ENCODE measurements at places on chromosomes 11 and 22.

- no peak for DNase-seq
Observed at GRCh38 chr11:117638911-117639543, 158.0 kb downstream of the DSCAML1 start.

- DNase-seq, result no peak
Observed at GRCh38 chr11:10655943-10656576, 37.5 kb downstream of the IRAG1 start.

DNA sequence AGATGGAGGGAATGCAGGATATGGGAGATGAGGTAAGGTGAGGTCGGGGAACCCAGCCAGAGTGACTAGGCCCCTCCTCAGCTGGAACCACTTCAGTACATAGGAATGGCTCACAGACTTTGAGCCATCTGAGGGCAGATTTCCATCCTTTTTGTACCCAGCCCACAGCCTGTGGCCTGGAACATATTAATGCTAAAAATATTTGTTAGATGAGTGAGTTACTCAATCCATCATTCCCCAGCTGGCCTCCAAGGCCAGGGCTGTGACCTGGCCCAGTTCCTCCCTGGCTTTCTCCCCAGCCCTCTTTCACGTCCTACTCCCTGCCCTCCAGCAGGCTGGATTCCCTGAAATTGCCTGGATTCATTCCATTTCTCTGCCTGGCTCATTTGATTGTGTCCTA is 57.2 kb upstream of the PRDM11 start:
- no peak for DNase-seq

GRCh38 chr11:72848846-72849466 is 34.7 kb downstream of the ATG16L2 start:
- no peak for DNase-seq

DNA sequence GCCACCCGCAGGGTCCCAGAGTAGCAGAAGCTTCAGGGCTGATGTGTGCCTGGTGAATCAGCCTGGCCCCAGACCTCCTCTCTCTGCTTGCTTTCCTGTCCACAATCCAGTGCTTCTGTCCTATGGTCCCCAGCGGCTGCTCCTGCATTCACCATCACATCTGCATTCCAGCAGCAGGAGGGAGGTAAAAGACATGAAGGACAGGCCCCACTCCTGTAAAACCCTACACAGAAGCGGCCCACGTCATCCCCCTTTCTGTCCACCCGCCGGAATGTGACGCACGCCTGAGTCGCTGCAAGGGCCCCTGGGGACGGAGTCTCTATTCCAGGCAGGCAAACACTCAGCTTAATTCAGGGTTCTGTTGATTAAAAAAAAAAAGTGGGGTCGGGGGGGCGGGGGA is 58.3 kb downstream of the CDKN1C start:
- DNase-seq, result no peak

- DNase-seq, result no peak
Observed at GRCh38 chr11:34439610-34440198, 970 bp downstream of the CAT start.

- DNase-seq, result no peak
Observed at GRCh38 chr11:1223346-1224110, 662 bp downstream of the MUC5B start.

GRCh38 chr11:10946072-10946471 is 88.2 kb upstream of the ZBED5 start:
- DNase-seq, result no peak
